Stomach (tissue), 19 donors: ENCODE measurements at places on chromosomes 5 and 9.

- DNase-seq: no peak
- H3K4me1 ChIP-seq: peaks cover 15% of the 10 kb centered on the region
- no peak overlapping the region for H3K4me3 ChIP-seq
- no peak overlapping the region for H3K27ac ChIP-seq
These were observed 3.4 kb upstream of the CAMSAP1 start for GRCh38 chr9:135910757-135911156.

DNA sequence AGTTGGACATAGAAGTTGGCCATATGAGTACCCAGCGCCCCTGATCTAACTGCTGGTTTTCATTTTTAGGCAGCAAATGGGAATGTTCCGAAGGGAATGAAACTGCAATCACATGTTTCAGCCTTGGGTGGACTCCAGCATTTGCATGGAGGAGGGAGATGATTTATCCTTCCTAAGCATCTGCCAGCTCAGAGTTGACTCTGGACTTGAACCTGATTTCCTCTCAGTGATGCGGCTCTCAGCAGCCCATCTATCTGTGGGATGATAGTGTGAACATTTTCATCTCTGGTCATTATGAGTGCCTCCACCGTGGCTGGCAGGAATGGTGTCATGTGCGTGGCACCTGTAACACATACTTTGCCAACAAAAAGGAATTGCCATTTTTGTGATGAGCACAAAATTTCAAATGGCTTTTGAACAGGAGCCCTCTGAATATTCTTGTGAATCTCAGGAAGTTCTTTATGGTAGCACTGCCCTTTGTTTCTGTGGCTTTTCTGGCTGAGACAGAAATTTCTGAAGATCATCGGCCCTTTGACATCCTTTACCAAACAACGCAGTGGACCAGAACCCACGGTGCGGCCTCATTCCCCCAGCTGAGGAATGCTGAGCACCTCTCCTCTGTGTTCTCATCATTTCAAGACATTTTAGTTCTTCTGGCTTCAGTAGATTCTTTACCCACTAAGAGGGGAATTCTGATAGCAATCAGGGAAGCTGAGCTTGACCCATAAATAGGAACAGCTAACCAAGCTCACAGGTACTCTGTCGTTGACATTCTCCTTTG, 28.5 kb downstream of the FUBP3 start:
- no peak for DNase-seq
- H3K4me1 ChIP-seq: peaks cover 21% of the 10 kb centered on the region

DNA sequence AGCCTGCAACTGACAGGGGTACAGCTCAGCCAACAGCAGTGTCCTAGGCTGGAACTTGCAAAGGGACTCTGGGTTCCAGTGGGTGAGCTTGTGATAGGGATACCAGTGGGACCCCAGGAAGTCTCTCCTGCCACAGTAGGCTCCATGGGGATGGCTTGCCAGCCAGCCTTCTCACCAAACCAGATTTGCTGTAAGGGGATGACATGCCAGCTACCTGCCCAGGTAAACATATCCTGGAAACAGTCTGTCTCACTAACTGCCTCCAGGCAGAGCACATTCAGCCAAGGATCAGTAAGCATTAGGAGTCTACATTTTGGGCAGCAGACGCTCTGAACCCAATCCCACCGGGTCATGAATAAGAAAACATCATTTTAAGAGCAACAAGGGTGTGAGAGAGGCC, 49.9 kb downstream of the SIL1 start:
- H3K4me3 ChIP-seq: no peak overlapping the region
- H3K27me3 ChIP-seq: no peaks in the 10 kb centered on the region
- H3K4me1 ChIP-seq: peaks cover 78% of the 10 kb centered on the region

DNA sequence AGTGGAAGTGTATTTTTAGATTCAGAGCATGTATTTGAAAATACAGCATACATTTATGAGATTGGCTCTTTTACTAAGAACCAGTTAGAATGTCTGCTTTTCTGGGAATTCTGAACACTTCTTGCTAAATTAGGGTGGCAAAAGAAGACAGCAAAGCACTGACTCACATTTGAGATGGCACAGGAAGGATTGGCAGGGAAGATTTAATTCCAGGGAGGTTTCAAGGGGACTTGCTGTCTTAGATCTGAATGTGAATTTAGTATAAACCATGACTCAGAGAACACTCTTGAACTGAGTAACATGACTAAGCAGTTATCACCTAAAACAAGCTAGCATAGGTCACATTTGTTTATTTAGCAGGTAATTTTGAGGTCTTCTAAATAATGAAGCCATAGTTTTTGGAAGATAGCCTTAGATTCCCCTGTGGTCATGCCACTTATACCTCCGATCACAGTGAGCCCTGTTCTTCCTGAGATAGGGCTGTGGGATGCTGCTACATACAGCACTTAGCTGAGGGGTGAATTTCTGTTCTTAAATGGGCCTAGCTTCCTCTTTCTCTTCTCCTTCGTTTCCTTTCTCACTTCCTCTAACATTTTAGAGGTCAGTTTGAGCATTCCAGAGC, 173.8 kb downstream of the PCSK1 start:
- no peak overlapping the region for H3K27ac ChIP-seq
- no peaks in the 10 kb centered on the region for H3K27me3 ChIP-seq
- no peaks in the 10 kb centered on the region for H3K36me3 ChIP-seq

- no peaks in the 10 kb centered on the region for H3K36me3 ChIP-seq
- no peaks in the 10 kb centered on the region for H3K4me1 ChIP-seq
- H3K27me3 ChIP-seq: no peaks in the 10 kb centered on the region
- no peak for DNase-seq
- no peak overlapping the region for H3K4me3 ChIP-seq
- H3K27ac ChIP-seq: no peak overlapping the region
These were observed 727.8 kb upstream of the FAM174A start for GRCh38 chr5:99807346-99807745.
